Stimulated activated CD8-positive, alpha-beta memory T cell treated with anti-CD3 and anti-CD28 coated beads, Interleukin-4, amount 100 ng/mL, for 4 hours (primary cell): ENCODE measurements at places on chromosomes 6 and 20.

GRCh38 chr6:56706981-56707726 lies 64.5 kb upstream of the DST start:
- DNase-seq, result no peak

DNA sequence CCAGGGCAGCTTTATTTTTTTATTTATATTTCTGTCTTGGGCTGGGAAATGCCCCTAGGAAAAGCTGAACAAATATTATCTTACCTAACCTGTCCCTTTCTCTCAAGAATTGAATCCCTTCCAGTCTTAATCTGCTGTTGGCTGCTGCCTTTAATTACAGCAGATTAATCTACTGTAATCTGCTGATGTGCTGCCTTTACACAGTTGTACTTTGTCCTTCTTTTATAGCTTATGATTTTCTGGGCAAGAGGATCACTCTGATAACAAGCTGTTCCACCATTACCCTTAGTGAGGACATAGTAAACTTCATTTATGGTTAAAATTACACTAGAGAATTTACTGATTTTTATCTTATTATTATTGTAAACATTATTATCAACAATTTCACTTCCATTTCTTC lies 234.5 kb upstream of the MAN1A1 start:
- no peak for DNase-seq

GRCh38 chr6:110421749-110422443 lies 6.5 kb upstream of the DDO start:
- DNase-seq, result no peak

DNA sequence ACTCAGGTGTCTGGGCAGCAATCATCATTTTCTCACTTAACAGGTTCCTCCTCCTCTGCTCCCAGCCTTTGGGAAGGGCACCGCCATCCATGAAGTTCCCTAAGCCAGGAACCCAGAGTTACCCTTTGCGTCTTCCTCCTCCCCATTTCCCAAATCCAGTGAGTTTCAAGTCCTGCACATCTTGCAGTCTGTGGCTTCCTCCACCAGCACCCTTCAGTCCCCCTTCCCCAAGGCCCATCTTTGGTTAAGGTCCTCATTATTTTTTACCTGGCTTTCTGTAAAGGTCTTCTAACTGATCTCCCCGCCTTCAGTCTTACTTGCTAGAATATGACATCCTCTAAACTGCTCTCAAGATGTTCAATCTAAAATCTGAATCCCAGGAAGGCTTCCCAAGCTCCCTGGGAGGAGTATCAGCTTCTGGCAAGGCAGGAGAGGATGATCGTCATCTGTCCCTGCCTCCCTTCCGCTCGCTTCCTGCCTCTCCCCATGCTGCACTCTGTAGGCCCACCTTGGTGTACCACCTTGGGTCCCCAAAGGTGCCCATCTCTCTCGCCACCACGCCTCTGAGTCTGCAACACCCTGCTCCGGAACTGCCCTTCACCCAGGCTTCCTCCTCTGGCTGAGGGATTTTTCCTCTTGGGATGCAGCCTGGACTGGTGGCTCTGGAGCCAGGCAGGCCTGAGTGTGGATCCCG lies 11.4 kb upstream of the DUSP22 start:
- DNase-seq, result no peak

- DNase-seq, result no peak
Measured at GRCh38 chr20:11132819-11133415, 459.1 kb upstream of the JAG1 start.

GRCh38 chr6:40352006-40352405 lies 235.2 kb downstream of the LRFN2 start:
- no peak for DNase-seq

- DNase-seq, result no peak
Measured at GRCh38 chr6:31971279-31971992, 502 bp downstream of the DXO start.

DNA sequence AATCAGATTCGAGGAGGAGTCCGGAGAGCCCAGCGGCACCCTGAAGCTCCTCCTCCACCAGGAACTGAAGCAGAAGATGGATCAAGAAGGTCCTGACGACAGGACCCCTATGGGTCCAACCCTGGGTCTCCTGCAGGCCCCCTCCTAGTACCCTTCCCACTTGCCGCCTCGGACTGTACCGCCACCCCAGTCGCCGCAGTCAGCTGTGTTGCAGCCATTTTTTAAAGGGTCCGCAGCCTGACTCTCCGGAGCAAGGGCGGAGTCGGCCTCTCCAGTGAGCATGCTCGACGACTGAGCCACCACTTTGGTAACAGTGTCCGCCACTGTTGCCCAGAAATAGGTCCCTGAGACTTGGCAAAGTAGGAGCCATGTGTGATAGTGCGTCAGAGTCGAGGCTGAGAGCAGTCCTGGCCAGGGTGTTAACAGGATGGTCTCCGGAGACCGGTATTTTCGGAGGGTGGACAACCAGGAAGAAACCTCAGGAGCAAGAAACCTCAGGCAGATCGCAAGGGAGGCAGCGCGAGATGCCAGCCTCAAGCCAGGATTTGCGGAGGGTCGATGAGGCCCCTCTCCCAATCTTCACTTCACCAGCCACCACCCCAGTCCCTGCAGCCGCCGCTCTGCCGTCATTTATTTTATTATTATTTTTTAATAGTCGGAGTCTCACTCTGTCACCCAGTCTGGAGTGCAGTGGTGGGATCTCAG lies 294.6 kb upstream of the ZNF337 start:
- DNase-seq, result no peak

- no peak for DNase-seq
Measured at GRCh38 chr6:43938178-43939105, 168.4 kb downstream of the VEGFA start.
